ENCODE measurements at places on chromosomes 13 and 19.

- no peak for DNase-seq
Observed at GRCh38 chr13:85314686-85315085, 484.5 kb downstream of the SLITRK6 start.

- no peak for DNase-seq
Observed at GRCh38 chr19:40270362-40271089, 14.6 kb downstream of the AKT2 start.

GRCh38 chr13:31322702-31323405, 123.1 kb downstream of the B3GLCT start:
- DNase-seq: no peak

- DNase-seq: no peak
Observed at GRCh38 chr13:68708336-68708908, 1399.2 kb upstream of the ATXN8OS start.

- DNase-seq: no peak
Observed at GRCh38 chr13:111534751-111535522, 214.5 kb downstream of the TEX29 start.

DNA sequence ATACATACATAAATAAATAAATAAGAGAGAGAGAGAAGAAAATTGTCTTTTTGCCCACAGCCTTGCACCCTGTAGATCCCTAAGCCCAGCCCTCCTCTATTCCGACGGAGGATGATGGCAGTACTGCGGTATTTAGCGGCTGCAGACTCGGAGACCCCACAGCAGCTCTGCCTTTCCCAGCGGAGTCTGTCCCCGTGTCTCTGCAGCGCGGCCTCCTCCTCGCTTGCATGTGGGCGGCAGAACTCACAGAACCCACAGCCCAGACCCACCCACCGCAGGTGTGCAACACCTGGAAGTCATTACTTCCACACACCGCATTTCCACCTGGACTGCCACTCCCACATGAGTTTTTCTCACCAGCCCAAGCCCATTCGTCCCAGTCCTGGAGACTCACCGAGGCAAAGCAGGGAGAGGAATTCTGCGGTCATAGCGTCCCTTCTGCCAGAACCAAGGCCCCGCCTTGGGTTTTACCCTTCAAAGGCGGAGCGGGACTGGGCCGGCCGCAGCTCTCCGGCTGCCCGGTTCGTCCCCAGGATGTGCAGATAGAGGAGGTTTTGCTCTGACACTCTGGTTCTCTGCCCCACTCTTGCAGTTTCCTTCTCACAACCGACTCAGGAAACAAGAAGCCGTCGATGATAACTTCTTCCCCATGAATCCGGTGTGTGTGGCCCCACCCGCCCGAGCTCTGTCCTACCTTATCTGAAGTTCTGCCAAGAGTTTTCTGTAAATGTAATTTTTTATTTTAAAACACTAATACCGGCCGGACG, at the start of gene VSTM1:
Gene VSTM1 (minus strand): TSS at position 548 of the 767 bp plus-strand sequence. CDS start 120 bp downstream, at position 428.
- DNase-seq: no peak

GRCh38 chr13:66189986-66190385, 1040.2 kb downstream of the PCDH9 start:
- DNase-seq: no peak

DNA sequence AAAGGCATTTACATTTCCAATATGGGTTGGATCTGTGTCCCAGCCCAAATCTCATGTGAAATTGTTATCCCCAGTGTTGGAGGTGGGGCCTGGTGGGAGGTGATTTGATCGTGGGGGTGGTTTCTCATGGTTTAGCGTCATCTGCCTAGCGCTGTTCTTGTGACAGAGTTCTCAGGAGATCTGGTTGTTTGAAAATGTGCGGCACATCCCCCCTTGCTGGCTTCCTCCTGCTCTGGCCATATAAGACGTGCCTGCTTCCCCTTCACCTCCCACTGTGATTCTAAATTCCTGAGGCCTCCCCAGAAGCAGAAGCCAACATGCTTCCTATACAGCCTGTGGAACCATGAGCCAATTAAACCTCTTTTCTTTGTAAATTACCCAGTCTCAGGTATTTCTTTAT, 126.2 kb upstream of the FNDC3A start:
- no peak for DNase-seq

- DNase-seq: peak; percentile 76
Observed at GRCh38 chr13:110479648-110480047, 81.9 kb downstream of the RAB20 start.

GRCh38 chr19:38666663-38667511, 19.4 kb downstream of the ACTN4 start:
- peak; percentile 60 for DNase-seq

DNA sequence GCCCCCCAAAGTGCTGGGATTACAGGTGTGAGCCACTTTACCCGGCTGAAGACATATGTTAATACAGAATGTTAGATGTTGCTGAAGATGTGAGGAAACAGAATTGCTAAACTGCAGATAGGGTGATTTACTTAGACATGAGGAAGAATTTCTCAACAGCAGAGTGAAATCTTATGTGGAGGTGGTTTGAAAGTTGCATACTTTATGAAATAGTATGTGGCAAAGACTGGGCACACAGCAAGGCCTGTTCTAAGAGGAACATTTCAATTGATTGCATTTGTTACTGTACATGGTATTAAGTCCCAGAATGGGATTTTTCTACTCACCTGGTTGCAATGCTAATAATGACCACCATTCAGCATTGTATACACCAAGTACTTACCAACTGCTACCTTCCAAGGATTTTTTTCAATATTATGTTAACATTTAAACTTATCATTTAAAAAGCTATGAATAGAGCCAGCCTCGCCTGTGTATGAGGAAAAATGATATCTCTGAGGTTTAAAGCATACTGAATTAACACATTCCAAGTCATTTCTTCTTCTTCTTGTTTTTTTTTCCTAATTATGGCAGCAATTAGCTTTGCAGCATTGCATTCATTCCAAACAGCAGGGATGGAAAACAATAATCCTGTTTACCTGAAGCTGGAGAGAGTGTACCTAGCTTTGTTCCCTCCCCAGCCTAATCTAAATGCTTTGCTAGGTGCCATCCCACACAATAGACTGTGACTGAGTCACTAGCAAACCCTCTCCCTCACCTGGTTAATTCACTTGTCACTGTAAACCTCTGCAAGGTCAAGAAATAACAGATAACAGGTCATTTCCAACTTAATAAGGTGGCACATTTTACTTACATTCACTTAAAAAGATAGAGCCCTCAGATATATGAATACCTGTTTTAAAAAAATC, 19.4 kb upstream of the KLF5 start:
- no peak for DNase-seq

GRCh38 chr19:13604902-13605586, 98.8 kb upstream of the CACNA1A start:
- no peak for DNase-seq

GRCh38 chr19:13100841-13101589, 1.6 kb downstream of the LYL1 start:
- DNase-seq: no peak

DNA sequence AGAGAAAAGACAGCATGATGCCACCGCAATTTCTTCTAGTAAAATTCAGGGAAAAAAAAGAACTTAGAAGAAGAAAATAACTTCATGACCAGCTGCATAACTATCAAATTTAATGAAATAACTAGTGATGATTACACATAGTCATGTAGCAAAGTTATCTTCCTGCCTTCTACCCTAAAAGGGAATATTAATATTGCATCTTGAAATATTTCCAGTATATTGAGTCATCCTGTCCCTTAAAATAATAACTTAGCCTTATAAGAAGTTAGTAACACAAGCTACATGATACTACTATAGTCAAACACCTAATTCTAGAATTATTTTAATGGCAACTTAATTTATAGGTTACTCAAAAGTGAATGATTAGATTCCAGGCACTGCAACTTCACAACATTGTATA, 289.2 kb downstream of the KLF12 start:
- DNase-seq: no peak

- no peak for DNase-seq
Observed at GRCh38 chr19:28556371-28556770, 656.6 kb downstream of the UQCRFS1 start.

- DNase-seq: no peak
Observed at GRCh38 chr13:39776439-39776838, 121.0 kb downstream of the COG6 start.
